ENCODE measurements at places on chromosomes 2 and 18.

DNA sequence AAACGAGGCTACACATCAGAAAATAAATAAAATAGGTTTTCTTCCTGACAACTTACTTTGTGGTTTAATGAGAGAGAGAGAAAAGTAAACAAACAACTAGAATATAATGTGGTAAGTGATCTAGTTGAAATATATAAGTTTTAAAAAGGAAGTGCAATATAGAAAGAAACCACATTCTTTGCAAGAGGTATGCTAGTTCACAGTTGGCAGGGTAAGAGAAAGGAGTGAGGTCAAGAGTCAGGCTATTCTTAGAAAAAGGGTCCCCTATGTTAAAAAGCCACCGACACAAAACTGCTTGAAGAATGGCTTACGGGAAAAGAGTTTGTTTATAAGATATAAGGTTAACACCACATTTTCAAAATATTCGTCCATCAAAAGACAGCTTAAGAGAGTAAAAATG lies 462.1 kb downstream of the ERBB4 start:
- DNase-seq, result no peak

- no peak for DNase-seq
These were observed 100.5 kb downstream of the TPGS2 start for GRCh38 chr18:36728345-36728744.

GRCh38 chr18:74148543-74149070 lies 284 bp downstream of the TIMM21 start:
- DNase-seq, result no peak

DNA sequence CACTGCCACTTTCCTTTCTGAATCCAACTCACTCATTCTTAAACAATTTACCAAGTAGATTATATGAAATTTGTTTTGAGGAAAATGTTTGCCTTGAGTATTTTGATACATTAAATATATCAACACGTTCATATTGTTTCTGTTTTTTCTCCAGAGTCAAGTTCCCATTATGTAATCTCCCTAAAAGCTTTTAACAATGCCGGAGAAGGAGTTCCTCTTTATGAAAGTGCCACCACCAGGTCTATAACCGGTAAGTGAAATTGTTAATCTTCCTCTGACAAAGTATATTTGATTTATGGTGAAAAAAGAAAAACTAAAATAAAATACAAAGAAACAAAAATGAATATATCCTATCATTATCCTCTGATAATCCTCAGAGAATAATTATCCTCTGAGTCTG lies 838.6 kb downstream of the MBD2 start:
- no peak for DNase-seq

GRCh38 chr18:58590254-58590653 lies 38.6 kb downstream of the ALPK2 start:
- no peak for DNase-seq

DNA sequence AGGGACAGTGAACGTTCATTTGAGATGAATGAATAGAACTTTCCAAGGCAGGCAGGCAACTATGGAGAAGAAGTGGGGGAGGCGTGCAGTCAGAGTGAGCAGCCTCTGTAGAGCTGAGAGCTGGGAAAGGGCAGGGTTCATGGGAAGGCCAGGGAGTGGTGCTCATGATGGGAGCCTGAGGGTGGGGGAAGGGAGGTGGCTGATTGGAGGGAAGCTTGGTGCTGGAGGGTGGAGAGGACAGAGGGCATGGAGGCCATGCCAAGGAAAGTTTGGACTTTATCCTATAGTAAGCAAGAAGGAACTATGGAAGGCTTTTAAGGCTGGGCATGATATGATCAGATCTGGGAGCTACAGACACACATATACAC lies 47.6 kb upstream of the LGALSL start:
- DNase-seq, result no peak

Data from germinal center (tissue), 1 donor.